NCI-H2107 (cell line): ENCODE measurements at places on chromosomes 11 and 22.

DNA sequence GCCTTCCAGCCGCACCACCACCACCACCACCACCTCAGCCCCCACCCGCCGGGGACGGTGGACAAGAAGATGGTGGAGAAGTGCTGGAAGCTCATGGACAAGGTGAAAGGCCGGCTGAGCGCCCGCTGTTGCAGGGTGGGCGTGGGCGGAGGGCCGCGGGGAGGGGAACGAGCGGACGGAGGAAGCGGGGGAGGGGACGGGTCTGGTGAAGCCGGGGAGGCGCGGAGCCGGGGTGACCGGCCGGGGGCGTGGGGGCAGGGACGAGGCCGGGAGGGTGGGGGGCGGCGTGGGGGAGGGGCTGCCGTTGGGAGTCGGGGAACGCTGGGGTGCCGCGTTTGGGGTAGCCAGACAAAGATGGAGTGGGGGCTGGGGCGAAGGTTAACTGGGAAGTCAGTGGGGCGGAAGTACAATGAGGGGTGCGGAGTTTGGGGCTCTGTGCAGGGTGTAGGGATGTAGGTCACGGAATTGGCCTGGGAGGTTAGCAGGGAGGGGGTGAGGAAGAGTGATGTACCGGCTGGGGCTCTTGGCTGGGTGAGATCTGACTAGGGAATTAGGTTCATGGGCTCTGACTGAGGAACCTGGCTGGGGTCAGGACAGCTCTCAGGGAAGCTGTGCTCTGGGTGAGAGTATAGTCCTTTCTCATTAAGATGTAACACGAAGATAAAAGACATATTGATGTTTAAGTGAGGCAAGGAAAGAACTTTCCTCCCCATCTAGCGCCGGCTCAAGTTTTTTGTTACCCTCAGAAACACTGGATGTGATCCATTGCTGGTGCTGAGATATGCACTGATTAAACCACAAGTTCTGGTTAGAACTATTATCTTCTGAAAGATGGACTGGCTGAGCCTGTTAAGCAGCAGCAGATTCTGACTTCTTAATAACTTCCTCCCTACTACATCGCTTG lies 624 bp downstream of the CBL start:
- no peak for DNase-seq

DNA sequence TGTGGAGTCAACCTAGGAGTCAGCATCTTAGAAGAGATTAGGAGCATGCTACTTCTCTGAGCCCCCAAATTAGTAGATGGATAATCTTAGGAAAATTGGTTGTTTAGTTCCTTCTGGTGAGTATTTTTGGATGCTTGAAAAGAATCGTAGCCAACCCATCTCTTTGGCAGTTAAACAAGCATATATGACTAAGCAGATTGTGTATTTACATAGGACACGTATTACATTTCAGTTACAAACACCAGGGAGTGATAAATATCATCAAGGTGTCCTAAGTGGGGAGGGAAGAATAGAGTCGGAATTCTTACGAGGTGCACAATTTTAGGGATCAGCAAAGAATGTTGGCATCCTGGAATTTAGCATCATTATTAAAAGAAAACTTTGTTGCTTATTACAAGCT lies 13.5 kb downstream of the PLET1 start:
- no peak for DNase-seq

DNA sequence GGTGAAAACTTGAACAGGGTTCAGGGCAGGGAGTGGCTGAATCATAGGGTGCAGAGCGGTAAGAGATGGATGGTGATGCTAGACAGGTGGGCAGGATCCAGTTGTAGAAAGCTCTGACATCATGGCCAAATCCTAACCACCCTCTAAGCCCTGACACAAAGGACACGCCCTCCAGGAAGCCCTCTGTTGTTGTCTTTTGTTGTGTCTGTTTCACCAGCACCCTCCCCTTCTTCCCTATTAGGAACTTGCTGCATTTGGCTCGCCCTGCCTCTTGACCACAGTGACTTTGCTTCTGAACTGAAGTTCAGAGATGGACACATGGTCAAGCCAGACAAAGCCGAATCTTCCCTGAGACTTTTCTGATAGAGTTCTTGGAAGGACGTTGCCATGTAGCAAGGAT lies 14.2 kb upstream of the APOL6 start:
- DNase-seq: no peak

- DNase-seq: no peak
These were observed 123.8 kb downstream of the NECTIN1 start for GRCh38 chr11:119605137-119605665.

- no peak for DNase-seq
These were observed 85.9 kb downstream of the TIMP3 start for GRCh38 chr22:32887324-32887980.

- no peak for DNase-seq
These were observed 16.5 kb upstream of the NUCB2 start for GRCh38 chr11:17260020-17260419.

GRCh38 chr11:29243616-29244015 lies 773.2 kb downstream of the KCNA4 start:
- no peak for DNase-seq

DNA sequence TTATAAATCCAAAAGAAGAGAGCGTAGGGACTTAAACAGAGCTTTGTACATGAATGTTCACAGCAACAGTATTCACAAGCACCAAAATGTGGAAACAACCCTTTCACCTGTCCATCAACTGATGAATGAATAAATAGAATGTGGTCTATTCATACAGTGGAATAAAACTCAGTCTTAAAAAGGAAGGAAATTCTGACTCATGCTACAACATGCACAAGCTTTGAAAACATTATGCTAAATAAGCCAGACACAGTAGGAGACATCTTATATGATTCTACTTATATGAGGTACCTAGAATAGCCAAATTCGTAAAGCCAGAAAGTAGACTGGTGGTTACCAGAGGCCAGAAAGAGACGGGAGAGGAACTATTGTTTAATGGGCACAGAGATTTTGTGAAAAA lies 74.3 kb downstream of the SHANK2 start:
- DNase-seq: no peak
